ENCODE measurements at places on chromosomes 1 and 21.

GRCh38 chr1:111172463-111172862 lies 28.0 kb downstream of the DENND2D start:
- no peak for DNase-seq

DNA sequence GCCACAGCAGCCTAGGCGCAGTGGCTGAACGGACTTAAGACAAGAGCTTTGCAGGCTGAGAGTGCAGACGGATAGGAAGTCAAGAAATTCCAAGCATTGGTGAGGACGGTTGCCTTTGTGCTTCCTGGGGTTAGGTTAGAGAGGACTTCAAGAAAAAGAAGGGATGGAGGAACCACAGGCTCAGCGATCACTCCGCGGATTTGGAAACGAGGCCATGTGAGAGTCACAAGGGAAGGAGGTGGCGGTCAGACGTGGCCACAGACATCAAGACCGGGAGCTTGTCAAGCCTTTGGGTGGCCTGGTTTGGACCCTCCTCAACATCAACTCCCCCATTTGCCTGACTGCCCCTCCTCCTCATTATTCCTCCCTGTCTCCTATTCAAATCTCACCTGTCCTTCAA lies 62.3 kb downstream of the NID1 start:
- DNase-seq = no peak

GRCh38 chr1:198699167-198700015 lies 60.6 kb downstream of the PTPRC start:
- peak; percentile 46 for DNase-seq

GRCh38 chr1:81509594-81509993 lies 291.1 kb upstream of the ADGRL2 start:
- DNase-seq = no peak

DNA sequence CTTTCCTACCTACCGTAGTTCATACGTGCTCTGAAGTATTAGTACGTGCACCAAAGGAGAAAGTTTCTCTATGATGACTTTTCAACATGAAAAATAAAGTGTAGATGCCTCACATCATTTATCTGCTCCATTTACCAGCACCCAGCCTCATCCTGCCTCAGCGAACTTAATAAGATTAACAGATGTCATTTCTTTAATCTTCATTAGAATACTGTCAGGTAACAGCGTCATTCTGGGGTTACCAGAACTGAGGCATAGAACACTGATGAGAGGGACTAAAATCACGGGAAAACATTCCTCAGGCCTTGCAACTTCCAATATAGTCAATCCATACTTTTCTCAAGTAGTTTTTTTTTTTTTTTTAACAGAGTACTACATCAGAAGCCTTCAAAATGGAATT lies 43.2 kb upstream of the DISC1 start:
- DNase-seq = no peak

GRCh38 chr1:117396636-117397035 lies 29.4 kb downstream of the MAN1A2 start:
- DNase-seq = no peak

DNA sequence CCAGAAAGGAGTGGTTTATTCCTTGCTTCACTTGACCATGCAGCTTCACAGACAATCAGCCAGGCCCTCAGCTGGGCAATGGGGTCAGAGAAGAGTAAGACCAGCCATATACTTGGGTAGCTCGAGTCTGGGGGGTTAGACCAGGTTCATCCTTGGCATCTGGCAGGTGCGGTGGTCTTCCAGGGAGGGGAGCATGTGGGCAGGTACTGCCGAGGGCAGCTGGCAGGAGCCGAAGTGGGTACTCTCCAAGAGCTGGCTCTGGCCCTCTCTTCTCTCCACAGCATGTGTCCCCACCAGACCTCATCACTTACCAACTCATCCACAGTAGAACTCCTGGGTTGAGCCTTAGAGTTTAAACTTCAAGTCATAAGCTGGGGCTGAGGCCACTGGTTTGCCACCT lies 156.8 kb downstream of the FOXD2 start:
- DNase-seq = no peak

- DNase-seq = no peak
Observed at GRCh38 chr1:114122941-114123618, 30.6 kb downstream of the SYT6 start.

DNA sequence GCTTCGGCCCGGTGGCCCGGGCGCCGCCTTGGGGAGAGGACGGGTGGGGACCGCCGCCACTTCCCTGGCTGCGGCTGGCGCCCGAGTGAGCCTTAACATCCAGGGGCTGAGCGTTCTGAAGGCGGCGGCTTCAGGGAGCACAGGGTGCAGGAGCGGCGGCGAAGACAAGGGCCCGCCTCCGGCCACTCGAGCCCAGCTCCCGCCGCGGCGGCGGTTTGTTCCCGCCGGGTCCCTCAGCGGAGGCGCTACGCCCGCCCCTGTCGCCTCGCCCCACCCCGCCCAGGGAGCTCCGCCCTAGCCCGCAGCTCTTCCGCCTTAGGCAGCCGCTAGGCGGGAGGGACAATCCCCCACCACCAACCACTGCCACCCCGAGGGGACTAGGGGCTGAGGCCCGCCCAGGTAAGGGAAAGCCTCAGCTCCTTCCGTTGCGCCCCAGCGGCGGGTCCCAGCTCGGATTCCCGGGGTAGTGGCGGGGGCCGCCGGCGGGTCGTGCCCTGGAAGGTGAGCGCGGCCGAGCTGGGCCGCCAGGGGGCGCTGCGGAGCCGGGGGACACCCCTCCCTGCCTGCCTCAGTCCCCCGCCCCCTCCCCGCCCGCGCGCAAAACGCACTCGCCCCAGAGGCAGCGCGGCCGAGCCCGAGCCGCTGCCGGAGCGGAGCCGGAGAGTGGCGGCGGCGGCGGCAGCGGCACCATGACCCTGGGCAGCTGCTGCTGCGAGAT lies at the start of gene FOXD2:
Gene FOXD2 (plus strand): TSS at position 598 of the 718 bp plus-strand sequence. CDS start 92 bp downstream, at position 690.
- peak; percentile 82 for DNase-seq

DNA sequence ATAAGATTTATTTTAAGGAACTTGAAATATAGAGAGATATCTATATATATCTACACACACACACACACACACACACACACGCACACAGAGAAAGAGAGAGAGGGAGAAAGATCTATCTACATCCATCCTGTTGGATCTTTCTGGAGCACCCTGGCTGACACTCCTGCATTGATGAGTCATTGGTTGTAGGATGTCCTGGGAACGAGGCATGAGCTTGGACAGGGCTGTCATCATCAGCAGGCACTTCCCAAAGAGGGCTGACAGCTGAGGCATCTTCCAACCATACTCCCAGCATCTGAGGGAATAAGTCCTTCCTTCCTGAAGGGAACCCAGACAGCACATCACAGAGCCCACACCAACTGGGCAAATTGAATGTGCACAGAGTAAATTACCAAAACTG lies 99.1 kb upstream of the ERG start:
- DNase-seq = no peak

DNA sequence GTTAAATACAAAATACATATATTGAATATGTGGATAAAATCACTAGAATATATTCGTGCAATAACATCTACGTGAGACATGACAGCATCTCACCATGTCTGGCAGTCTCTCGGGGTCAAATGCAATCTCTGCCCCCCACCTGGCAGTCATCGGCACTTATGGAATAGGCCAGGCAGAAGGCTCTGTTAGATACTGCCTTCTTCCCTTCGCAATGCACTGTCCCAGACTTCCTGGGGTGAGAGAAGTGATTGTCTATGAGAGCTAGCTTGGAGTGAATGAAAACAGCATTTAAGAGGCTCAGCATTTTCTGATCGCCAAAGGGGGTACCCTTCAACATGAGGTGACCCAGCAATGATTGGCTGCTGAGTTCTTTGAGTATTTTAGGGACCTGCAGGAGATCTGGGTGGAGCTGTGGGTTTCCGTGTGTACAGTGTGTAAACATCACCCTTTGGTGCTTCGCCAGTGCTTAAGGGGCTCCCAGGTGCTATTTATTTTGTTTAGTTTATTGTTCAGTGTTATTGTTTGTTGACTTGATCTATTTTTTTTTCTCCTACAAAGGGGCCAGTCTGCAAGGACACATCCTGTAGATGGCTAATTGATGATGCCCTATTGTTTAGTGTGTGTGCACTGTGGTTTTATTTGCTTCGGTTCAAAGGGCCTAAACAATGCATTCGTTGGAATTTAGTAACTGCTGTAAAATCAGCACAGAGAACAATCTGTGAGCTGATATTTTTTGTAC lies 10.2 kb downstream of the ERG start:
- no peak for DNase-seq

GRCh38 chr1:207605444-207606361 lies 39.2 kb upstream of the CR1L start:
- DNase-seq = no peak

- DNase-seq = no peak
Observed at GRCh38 chr1:72540674-72541073, 258.3 kb upstream of the NEGR1 start.

- DNase-seq = no peak
Observed at GRCh38 chr1:58779059-58779754, 4.6 kb downstream of the JUN start.

- no peak for DNase-seq
Observed at GRCh38 chr1:112638110-112638428, 18.4 kb downstream of the CAPZA1 start.

- no peak for DNase-seq
Observed at GRCh38 chr1:117527074-117527473, 78.8 kb upstream of the TENT5C start.

DNA sequence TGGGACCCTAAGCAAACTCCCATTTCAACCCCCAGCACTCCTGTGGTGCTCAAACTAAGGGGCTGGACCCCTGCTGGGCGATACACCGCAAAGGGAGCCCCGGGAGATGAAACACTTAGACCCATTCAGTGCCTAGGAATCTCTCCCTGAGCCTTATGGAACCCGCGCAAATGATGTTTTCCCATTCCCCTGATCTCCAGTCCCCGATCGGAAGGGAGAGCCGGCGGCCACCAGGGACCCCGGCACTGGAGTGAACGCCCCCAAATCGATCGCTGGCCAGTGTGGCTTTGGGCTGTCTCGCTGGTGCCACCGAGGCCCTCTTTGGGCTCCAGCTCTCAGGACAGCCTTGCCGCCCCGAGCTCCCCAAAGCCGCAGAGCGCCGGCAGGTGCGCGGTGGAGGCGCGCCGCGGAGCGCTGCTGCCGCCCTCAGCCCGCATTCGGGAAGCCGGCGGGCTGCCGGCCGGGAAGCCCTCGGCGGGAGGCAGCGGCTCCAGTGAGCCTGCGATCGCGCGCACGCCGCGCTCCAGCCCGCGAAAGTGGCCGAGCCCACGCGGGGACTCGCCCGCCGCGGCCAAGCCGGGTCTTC lies 1.1 kb downstream of the PLXNA2 start:
- no peak for DNase-seq

DNA sequence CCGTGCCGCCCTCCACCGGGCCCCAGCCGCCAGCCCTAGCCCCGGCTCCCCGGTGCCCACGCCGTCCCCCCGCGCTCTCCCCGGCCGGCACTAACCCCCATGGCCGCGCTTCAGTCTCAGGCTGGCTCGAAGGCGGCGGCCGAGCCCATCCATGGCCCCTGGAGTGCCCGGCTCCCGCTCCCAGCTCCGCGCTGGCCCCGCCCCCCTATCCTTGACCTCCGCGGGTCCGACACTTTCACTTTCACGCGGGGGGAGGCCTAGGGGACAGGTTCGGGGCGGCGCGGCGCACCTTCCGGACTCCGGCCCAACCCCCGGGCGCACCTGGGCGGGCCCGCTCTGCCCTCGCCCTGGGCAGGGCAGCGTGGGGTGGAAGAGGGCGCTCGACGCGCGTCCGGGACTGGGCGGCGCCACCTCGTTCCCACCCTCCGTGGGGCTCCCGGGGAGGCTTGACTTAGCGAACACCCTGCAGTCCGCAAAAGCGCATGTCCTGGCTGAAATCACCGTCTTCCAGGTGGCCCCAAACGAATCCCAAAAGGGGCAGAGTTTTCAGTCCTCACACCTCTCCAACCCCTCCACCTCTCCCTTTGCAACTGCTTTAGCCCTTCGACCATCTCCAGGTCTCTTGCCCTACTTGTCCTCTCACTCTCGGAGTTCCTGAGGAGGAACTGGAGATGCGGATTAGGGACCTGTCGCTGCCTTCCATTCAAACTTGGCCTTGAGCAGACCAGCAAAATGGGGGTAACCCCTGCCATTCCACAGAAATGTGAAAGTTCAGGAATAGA lies 3.9 kb upstream of the DENND2D start:
- DNase-seq = no peak

DNA sequence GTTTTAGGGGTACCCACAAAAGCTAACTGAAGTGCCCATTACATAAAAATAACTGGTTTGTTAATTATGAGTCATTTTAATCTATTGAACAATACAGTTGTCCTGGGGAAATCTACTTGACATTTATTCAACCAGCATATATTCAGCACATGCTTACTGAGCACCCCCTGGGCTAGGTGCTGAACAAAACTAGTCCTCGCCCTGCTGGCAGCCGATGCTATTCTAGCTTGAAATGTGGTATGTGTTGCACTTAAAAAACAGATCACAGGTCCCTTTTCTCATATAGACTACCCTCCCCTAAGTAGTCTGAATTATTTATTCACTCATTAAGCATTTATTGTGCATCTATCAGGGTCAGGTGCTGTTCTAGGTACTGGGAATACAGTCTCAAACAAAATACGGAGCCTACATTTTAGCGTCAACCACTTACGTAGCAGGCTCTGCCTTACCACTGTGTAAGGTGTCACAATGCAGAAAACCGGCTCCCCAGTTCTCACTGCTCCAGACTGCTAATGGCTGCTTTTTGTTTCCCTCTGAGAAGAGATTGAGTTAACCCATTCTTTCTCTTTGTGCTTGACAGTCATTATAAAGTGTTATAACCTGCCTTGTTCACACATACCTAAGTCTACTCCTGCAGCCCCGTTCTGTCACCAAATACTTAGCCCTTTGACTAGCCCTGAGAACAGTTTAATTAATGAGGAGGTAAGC lies 57.1 kb downstream of the ADCY10 start:
- no peak for DNase-seq

DNA sequence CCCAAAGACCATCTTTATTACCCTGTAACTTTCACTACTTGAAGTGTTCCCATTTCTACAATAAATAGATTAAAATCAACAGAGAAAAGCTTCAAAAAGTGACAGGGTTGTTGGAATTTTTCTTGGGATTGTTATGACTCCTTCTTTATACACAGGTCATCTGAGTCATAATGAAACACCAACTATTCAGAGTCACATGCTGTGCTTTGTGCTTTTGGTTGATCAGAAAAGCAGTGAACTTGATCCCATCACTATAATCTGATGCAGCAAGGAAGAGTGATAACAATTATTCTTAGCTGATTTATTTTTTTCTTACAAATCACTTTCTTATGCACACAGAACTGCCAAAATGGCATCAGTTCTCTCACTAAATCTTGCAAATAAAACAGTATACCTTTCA lies 422.9 kb downstream of the PTBP2 start:
- no peak for DNase-seq

DNA sequence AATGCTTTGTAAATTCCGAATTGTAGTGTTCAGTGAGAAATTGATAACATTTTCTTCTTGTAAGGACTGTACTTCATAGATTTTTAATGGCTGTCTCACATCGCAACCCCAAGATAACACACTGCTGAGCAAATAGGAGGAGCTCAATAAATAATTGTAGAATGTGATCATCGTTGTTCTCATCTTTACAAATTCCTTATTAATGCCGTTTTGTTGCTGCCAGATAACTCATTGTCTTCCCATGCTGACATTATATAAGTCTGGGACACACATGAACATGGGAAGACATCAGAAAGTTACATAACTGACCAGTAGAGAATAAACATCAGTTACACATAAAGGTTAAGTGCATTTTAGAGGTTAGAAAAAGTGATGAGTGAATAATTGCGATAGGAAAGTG lies 46.4 kb upstream of the TSPAN2 start:
- no peak for DNase-seq
